ENCODE measurements at places on chromosomes 13 and 19.

DNA sequence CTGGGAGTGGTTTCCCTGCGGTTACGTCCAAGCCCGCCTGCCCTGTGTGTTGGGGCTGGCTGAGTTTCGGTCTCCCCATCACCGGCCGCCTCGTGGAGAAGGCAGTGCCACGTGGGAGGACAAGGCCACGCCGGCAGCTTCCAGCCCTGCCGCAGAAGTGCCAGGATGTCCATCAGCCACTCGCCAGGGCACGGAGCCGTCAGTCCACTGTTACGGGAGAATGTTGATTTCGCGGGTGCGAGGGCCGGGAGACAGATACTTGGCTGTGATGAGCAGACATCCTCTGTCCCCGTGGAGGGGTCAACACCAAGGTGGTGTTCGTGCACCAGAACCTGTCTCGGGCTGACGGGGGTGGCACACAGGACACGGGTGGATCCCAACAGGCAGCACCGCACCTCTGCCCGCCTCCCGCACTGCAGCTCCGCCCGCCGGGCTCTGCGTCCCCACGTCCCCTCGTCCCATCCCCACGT lies 86.4 kb upstream of the MCF2L start:
- DNase-seq = no peak

GRCh38 chr19:5990289-5990797 lies 12.4 kb upstream of the RANBP3 start:
- DNase-seq = no peak

DNA sequence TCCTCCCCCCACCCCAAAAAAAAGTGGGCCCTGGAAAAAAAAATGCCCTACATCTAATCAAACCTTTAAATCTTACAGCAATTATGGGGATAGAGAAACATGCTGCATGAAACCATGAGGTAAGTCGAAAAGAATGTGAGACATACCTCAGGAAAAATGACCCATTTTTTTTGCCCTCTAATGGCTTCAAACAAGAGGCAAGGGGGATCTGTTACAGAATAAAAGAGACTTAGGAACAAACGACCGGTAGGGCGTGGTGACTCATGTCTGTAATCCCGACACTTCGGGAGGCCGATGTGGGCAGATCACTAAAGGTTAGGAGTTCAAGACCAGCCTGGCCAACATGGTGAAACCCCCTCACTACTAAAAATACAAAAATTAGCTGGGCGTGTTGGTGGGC lies 8.4 kb downstream of the RGL3 start:
- no peak for DNase-seq

- peak; percentile 15 for DNase-seq
Observed at GRCh38 chr13:99015606-99016490, 38.0 kb upstream of the DOCK9 start.

- DNase-seq = no peak
Observed at GRCh38 chr19:35872180-35872579, 3.8 kb downstream of the APLP1 start.

DNA sequence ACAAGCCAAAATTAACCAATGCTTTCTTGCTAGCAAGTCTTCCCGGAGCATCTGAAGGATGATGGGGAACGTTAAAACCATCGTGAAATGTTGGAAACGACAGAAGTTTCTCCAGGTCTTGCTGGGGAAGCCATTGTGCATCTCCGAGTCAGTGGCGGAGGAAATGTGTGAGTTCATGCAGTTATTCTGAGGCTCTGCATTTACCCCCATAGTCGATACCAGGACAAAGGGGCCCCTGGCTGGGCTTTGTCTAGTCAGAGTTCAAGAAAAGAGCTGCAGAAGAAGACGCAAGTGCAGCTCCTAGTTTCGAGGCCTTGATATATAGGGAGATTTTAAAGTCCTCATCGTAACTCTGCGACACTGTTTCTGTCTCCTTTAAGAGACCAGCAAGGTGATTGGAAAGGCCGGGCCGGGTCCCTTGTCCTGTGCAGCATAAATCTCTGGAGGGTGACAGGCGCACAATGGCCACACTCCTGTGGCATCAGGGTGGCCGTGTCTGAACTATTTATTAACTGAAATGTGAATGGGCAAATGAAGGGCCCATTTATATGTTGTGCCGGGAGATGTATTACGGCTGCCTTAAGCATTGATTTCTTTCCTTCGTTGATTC lies 172.0 kb downstream of the TEX29 start:
- DNase-seq = no peak

GRCh38 chr13:74644229-74644628 lies 510.0 kb upstream of the KLF12 start:
- DNase-seq = no peak

DNA sequence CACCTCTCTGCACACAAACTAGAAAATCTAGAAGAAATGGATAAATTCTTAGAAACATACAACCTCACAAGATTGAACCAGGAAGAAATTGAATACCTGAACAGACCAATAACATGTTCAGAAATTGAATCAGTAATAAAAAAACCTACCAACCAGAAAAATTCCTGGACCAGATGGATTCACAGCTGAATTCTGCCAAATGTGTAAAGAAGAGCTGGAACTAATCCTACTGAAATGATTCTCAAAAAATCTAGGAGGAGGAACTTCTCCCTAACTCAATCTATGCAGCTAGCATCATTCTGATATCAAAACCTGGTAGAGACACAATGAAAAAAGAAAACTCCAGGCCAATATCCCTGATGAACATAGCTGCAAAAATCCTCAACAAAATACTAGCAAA lies 166.7 kb downstream of the RGCC start:
- no peak for DNase-seq

- DNase-seq = no peak
Observed at GRCh38 chr13:37338726-37339385, 233.4 kb upstream of the CSNK1A1L start.

GRCh38 chr13:74132152-74132775 lies 1.9 kb downstream of the KLF12 start:
- peak; percentile 24 for DNase-seq

DNA sequence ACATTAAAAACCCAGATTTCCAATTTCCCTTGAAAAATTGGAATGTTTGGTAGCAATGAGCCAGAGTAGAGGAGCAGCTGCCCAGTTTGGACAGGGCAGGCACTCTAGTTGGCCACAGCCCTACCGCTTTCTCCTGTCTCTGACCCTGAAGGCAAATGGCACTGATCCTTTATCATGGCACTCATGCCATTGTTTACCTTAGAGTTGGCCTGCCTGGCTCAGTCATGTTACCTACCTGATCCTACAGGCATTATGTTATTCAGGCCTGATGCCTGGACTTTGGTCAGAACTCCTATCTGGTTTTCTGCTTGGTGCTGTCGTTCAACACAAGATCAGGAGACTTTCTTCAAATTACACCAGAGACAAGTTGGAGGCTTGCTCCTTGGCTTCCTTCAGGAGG lies 24.9 kb upstream of the TDRD3 start:
- no peak for DNase-seq

DNA sequence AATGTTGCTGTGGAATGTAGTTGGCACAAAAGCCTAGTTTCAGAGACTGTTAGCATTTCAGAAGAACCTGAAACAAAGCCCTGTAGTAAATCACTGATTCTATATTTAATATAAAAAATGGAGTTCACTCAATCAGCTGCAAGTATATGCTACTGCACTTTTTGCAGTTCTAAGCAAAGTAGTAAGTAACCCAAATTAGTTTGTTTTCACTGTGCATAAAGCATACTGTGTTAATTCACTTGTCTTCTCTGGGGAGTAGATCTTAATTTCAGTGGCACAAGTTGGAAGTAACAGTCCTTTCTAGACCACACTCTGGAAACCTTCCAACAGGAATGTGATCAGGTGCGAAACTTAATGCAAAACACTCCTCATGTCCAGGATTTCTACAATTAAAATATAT lies 139.3 kb downstream of the DACH1 start:
- DNase-seq = no peak

GRCh38 chr13:100887729-100888151 lies 213.1 kb upstream of the TMTC4 start:
- no peak for DNase-seq

DNA sequence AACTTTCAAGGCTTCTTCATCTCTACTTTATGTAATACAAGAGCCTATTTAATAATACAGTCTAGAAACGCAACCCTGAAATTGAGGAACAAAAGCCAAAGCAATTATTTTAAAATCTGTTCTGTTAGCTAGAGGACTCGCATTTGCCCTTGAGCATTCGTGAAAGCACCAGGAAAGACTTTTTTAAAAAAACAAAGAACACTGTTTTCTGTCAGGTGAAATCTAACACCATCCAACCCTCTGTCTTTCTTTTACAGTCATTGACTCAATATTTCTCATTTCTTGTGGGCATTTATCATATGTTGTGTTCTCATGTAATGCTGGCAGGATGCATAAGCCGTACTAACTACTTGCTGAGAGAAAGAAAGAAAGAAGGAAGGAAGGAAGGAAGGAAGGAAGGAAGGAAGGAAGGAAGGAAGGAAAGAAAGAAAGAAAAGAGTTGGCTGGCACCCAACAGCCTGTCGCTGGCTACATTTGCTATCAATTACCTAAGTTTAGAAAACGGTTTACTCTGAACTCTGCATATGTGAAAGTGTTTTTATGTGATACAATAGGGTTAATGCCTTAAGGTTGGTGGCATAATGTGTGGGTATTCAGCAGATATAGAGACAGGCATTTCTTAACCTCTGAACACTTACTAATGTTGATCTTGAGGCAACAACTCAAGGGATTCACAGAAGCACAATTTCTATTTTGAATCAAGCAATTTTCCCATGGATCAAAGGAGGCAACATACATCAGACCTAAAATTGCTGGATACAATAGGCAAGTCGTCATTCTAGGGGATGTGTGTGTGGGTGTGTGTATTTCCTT lies 445.4 kb downstream of the DCT start:
- no peak for DNase-seq

GRCh38 chr19:51430221-51430620 lies 12.8 kb upstream of the SIGLEC10 start:
- DNase-seq = no peak

- DNase-seq = no peak
Observed at GRCh38 chr19:36103842-36104552, 6.9 kb upstream of the OVOL3 start.

GRCh38 chr13:27290715-27291114 lies 20.1 kb downstream of the RASL11A start:
- DNase-seq = no peak

GRCh38 chr13:20565115-20565736 lies 1.7 kb upstream of the IFT88 start:
- DNase-seq = no peak

- no peak for DNase-seq
Observed at GRCh38 chr13:25928941-25929505, 122.8 kb downstream of the SHISA2 start.

GRCh38 chr13:112256716-112257494 lies 119.2 kb upstream of the SPACA7 start:
- DNase-seq = no peak

GRCh38 chr13:47503475-47503874 lies 497.6 kb downstream of the SUCLA2 start:
- no peak for DNase-seq

- DNase-seq = no peak
Observed at GRCh38 chr13:34863360-34864135, 78.5 kb upstream of the NBEA start.

- no peak for DNase-seq
Observed at GRCh38 chr13:75825161-75825560, 189.0 kb downstream of the LMO7 start.

- DNase-seq = no peak
Observed at GRCh38 chr19:51399231-51399630, 8.8 kb upstream of the C19orf84 start.

DNA sequence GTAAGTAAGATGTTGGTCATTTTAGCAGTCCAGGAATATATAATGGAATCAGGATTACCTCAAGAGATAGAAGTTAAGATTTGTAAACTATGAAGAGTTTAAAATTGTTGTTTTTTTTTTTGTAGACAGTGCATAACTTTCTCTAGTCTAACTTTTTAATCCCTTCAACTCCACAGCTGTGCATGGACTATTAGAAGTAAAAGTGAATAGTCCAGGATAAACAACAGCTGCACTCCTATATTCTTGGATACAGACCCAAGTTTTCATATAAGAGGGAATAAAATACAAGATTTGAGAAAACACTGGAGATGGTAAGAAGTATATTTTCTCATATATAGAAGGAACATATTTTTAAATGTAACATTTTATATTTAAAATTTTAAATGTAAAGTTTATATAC lies 1509.9 kb downstream of the SLITRK5 start:
- no peak for DNase-seq

DNA sequence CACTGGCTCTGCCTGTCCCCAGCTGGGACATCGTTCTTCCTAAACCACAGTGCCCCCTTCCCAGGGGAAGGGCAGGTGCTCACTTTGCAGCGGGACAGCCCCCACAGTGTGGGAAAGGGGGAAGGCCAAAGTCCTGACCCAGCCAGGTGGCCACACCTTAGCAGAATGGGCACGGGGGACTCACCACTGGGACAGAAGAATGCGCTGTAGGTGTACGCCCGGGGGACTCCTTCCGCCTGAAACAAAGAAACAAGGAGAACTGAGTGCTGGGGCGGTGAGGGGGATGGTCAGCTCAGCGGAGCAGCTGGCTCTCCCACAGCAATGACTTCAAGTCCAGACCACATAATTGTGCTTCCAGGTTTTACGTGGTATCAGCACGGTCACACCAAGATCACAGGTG lies 49.4 kb downstream of the F2RL3 start:
- no peak for DNase-seq

DNA sequence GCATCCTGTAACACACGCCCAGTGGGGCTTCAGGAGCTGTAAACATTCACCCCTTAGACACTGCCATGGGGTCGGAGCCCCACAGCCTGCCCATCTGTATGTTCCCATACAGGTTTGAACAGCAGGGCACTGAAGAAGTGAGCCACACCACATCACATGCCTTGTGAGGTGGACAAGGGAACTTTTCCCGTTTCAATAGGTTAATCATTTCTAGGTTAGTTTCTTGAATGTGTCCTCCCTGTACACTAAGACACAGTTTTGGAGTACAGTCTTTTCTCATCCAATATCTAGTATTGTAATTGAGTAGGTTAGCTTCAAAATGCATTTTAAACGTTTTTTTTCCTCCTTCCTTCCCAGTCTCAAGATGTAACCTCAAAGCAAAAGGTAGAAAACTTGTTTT lies 700.2 kb upstream of the PCDH20 start:
- DNase-seq = no peak

DNA sequence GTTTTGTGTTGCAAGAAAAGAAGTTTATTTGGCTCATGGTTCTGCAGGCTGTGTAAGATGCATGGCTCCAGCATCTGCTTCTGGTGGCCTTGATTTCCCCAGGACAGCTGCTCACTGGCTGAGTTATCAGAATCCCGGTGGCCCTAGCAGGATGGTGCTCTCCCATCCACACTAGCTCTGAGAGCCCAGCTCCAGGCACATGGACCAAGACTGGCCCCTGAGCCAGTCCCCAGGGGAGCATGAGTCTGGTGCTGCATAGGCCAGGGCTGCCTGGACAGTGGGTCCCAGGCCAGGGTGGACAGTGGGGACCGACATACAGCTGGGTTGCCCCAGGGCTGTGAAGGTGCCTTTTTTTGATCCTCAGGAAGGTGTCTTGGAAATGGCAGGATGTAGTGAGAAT lies 10.4 kb downstream of the ADGRE2 start:
- no peak for DNase-seq

Measured in globus pallidus (tissue), 1 donor.